NCI-H1694 treated with DMSO at 0.1 percent for 48 hours (cell line): ENCODE measurements at places on chromosomes 2 and 18.

DNA sequence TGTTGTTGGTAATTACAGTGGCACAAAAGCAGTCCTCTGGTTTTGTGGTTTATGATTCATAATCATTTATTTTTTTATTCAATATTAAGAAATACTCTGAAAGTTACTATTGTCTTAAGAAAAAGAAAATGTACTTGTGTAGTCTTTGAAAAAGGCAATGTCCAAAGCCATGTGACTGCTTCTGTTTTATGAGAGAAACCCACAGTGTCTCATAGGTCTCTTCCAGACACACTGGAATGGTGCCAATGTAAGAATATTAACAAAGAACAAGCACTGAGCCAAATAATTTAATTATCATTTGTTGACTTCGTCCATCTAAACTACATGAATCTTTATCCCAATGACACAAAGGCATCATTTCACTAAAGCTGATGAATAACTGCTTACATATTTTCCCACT lies 62.5 kb downstream of the RPRM start:
- no peak for DNase-seq

- no peak for DNase-seq
Measured at GRCh38 chr18:23725827-23726661, 36.8 kb downstream of the LAMA3 start.

- DNase-seq, result no peak
Measured at GRCh38 chr18:46062781-46063180, 9.3 kb downstream of the PSTPIP2 start.

DNA sequence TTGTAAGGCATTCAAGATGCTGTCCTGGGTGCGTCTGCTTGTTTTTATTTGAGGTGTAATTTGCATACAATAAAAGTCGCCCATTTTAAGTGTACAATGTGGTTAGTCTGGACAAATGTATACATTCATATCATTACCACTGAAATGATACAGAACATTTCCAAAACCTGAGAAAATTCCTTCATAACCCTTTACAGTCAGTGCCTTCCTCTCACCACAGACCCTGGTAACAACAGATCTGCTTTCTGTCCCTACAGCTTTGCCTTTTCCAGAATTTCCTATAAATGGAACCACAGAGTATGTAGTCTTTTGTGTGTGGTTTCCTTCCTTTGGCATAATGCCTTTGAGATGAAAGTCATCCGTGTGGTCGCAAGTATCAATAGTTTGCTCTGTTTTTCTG lies 45.8 kb upstream of the NFU1 start:
- DNase-seq, result no peak

DNA sequence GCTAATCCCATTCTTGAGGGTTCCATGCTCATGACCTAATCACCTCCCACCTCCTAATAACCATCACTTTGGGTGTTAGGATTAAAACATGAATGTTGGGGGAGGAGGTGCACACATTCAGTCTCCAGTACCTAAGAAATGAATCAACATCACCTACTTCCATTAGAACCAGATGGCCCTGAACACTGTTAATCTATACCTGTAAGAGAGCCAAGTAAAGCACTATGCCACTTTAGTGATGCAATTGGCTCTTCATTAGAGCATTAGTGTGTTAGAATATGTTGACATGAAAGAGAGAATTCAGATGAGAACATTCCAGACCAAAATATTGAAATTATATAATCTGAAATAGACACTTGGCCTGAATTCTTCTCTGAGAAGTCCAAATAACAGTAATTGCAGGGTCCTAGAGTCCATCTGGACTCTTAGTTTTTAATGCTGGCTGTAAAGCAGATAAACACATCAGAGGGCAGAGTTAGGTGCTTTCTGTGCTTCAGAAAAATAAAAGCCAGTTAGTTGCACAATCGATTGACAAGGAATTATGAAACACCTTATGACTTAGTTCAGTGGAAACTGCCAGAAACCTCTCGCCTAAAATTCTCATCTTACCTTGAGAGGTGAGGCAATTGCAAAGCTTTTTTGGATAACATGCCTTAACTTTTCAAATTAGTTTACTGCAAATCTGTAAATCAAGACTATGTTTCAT lies 923.7 kb downstream of the SLC4A3 start:
- peak; percentile 7 for DNase-seq
